ENCODE measurements at places on chromosomes 12 and 14. TPM values are rescaled to one million over a fixed set of nuclear protein-coding genes. Genes with fewer than 3 reads are reported as not detected.

GRCh38 chr12:100593490-100593889 lies 20.0 kb downstream of the GAS2L3 start:
- DNase-seq = peak; percentile 20

Gene AICDA
- total RNA-seq = not detected

Gene BICDL1
- total RNA-seq = 1.7 TPM

Gene RPL10L
- total RNA-seq = 0.43 TPM

DNA sequence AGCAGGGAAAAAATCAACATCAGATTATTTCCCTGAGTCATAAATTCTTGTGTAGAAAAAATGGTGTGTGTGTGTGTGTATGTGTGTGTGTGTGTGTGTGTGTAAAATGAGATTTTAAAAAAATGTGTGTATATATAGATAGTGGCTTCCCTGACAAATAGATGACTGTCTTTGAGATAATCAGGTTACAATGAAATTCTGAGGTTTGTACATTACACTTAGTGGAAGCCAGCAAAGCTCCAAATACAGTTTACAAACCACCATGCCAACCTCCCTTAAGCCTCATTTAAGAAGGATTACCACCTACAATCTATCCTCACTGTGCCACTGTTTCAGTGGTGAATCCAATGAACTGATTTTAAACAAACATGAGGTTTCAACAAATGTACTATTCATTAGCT lies 93.8 kb downstream of the MED13L start:
- DNase-seq = no peak

- DNase-seq = no peak
These were observed 85.2 kb downstream of the E2F7 start for GRCh38 chr12:76980196-76980595.

Gene EPYC
- total RNA-seq = not detected

Measured in fibroblast of villous mesenchyme (primary cell).